Astrocyte of the cerebellum (primary cell): ENCODE measurements at places on chromosomes 2 and 18.
A peak's percentile ranks its signal among the peaks of the same experiment; 100 is the strongest.

GRCh38 chr2:39696838-39697237, 31.1 kb downstream of the TMEM178A start:
- DNase-seq = peak; percentile 84

DNA sequence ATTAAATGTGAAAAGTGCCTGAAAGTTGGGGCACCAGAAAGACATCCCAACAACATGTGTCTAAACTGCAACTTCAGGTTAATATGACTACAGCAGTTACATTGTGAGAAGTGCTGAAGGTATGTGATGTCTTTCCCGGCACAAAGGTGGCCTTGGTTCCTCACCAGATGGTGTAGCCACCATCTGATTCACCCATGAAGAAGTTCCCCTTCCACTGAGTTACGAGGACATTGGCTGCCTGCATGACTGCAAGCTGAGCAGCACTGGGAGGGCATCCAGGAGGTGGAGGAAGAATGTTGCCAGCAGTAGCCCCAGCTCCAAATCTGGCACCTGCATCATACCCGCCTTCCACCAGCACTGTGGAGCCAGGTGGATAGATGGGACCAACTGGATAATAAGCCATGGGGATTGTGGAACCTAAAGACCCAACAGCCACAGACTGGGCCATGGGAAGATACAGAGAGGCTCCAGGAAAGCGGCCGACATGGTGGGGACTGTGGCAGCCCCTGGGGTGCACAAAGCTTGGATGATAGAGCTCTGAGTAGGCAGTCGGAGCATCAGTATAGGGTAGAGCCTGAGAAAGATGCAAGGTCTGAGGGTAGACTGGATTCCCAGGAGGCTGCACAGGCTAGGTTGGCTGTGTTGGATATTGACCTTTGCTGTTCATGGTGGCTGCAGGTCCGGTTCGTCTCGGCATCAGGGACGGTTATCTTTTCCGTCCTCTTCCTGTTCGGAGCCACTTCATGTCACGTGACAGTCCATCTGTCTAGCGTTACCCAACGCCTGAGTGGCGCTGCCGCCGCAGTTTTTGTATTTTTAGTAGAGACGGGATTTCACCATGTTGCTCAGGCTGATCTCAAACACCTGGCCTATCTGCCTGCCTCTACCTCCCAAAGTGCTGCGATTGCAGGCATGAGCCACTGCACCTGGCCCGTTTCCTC, 36.9 kb downstream of the SUMO1 start:
- no peak for DNase-seq

DNA sequence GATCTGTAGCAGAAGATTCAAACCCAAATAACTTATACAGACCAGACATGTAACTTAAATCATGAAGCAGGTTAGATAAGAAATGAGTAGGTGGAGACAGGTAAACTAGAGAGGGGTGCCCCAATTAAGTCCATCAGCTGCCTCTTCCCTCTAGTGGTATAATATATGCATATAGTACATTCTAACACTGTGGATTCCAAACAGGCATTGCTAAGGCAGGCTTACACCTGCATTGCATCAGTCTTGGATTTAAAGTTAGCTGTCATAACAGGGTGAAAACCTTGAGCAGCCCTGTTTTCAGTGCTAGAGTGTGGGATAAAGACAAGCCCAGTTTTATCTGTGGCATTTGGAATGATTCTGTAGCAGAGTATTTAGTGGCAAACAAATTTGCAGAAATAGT, 63.4 kb downstream of the NYAP2 start:
- no peak for DNase-seq

DNA sequence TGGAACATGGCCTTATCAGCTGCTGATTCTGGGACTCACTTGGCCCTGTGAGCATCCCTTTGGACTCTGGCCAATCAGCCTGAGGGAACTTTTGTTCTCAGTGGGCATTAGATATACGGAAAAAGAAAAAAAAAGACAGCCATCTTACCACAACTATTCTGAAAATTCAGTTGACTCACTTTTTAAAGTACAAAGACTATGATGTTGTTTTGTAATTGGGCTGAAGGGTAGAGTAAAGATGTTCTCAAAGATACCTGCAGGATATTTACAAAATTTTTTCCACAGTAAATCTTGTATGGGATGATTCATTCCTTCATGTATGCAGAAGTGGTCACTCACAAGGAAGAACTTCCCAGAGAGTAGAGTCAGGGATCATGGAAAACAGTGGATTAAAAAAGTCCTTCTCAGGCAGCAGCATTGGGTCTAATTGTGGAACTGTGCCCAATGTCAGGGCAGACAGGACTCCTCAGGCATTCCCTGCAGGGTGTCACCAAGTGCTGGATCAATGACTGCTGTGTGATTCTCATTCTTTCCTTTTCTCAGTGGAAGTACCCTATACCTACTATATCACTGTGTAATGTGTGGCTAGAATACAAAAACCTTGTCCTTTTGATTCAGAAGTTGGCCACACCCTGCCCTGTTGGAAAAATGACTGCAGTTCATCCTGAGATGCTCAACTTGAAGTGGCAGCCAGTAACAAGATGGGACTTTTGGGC, 35.4 kb downstream of the SULT1C4 start:
- DNase-seq = peak; percentile 84

- DNase-seq = no peak
Observed at GRCh38 chr18:77344786-77345500, 95.3 kb downstream of the GALR1 start.

- no peak for DNase-seq
Observed at GRCh38 chr2:70475266-70475665, 78.4 kb downstream of the TGFA start.

DNA sequence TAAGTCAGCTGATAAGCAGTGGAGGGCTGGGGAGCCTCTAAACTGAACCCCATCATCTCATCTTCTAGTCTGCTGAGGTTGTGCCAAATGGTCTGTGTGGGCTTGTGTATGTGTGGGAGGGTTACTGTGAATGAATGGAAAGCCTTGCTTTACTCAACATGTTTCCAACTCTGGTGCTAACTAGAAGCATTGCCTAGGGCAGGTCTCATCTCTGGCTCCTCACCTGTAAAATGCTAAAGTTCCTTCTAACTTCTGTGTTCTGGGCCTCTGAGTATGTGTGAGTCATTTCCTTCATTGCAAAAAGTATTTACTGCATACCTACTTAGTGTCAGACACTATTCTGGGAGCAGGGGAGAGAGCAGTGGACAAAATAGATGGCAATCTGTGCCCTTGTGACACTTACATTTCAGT, 1.3 kb downstream of the LIPG start:
- no peak for DNase-seq
